ENCODE measurements at places on chromosomes 4 and X.

- no peak for DNase-seq
Observed at GRCh38 chrX:46624090-46624786, 50.7 kb downstream of the CHST7 start.

- peak; percentile 50 for DNase-seq
Observed at GRCh38 chr4:67122029-67122428, 423.3 kb downstream of the CENPC start.

DNA sequence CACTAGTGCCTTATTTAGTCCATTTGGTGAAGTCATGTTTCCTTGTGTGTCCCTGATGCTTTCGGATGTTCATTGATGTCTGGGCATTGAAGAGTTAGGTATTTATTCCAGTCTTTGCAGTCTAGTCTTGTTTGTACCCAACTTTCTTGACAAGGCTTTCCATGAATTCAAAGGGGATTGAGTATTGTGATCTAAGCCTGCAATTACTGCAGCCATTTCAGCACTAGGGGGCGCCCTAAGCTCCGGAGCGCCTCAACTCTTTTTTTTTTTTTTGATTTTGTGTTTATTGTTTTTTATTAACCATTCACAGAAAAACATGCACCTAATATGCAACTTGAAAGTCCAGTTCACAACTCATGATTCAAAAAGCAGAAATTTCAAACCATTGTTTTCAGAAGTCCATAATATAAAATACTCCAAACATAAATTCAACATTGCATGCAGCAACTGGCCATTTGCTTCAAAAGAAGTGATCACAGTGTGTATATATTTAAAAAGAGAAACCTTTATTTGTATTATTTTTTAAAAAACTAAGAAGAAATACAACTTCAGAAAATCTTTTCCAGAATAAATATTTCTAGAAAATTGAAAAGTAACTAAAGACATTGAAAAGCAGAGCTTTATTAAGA, 59.2 kb downstream of the PTPN13 start:
- peak; percentile 39 for DNase-seq

- DNase-seq, result no peak
Observed at GRCh38 chrX:53813670-53814440, 127.3 kb upstream of the HUWE1 start.

GRCh38 chr4:185883591-185883990, 71.6 kb upstream of the SORBS2 start:
- DNase-seq, result no peak

DNA sequence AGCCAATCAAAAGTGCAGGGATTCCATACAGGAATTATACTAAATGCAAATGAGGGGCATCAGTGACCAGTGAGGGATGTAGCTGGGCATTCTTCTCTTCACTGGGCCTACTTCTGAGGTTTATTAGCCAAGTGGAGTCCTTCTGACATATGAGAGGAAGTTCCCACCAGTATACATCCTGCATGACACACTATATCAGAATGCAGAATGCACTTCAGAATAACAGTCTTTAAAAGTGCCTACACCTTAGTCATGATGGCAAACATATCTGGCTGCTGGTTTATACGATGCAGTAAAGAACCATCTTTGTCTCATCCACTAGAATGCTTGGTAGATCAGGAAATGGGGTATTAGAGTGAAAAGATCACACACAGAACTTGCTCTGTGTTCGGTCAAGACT, 180.3 kb upstream of the PPARGC1A start:
- no peak for DNase-seq

DNA sequence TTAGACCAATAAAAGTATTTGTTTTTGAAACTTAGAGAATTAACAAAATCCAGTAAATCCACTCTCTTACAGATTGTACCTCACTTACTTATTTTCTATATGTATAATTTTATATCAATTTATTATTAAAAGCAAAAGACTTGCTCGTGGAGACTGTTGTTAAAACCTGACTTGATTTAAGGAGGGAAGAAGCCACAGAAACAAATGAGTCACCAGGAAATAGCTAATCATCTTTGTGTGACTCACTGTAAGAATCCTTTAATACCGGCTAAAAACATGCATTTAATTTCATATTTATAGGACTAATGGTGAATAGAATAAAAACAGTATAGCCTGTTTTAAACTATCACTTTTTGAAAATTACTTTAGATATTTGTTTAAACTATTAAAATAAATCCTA, 29.9 kb upstream of the UBE2NL start:
- peak; percentile 2 for DNase-seq

DNA sequence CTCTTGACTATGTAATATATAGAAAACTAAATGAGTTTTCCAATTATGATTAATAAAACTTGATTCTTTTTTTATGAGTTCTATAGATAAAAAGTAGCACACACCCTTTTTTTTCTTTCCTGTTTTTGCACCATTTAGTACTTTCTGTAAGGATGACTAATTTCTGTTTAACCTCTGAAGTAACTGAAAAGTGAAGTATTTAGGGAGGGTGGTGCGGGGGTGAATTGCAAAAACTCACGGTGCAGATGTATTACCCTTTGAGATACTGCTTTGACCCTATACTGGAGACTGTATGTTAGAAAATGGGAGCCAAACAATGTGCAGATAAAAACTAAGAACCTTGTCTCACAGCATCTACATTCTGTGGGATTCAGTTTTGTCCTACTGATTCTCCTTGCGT, 471.6 kb downstream of the DTHD1 start:
- no peak for DNase-seq

- DNase-seq, result no peak
Observed at GRCh38 chrX:107600366-107600765, 27.9 kb upstream of the PRPS1 start.

GRCh38 chr4:76630741-76631140, 195.7 kb downstream of the SHROOM3 start:
- DNase-seq, result no peak

GRCh38 chr4:37748485-37748884, 62.3 kb upstream of the RELL1 start:
- no peak for DNase-seq

DNA sequence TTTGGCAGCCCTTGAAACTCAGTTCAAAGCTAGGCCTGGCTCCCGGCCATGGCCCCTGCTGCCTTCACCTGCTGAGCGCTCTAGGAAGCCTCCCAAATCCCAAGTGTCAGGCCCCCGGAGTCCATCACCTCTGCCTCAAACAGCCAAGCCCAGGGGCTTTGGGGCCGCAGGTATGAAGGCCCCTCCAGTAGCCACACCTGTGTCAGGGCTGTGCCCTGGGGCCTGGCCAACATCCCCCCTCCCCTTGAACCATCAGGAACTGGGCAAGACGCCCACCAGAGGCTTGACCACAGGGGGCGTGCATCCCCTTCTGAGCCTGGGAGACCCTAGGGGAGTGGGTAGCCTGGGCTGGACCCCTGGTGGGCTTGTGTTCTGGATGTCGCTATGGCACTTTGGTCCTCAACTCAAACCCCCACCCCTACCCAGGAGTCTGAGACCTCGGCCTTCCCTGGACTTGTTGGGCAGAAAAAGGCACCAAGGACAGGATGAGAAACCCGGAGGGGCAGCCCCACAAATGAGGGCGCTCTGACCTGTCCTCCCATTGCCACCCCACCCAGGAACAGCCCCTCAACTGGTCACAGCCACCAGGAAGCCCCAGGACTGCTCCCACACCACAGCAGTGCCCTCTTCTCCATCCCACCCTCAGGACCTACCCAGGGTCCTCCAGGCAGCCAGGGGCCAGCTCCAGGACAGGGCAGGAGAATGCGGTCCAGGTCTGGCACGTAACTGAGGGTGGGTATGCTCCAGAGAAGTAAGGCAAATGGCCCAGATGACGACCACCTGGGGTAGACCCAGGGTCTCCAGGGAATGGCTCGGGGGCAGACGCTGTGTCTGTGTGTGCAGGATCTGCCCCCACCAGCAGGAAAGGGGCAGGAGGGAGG, 4.2 kb upstream of the SLBP start:
- DNase-seq, result no peak

GRCh38 chr4:142191901-142192300, 555.5 kb downstream of the IL15 start:
- no peak for DNase-seq

DNA sequence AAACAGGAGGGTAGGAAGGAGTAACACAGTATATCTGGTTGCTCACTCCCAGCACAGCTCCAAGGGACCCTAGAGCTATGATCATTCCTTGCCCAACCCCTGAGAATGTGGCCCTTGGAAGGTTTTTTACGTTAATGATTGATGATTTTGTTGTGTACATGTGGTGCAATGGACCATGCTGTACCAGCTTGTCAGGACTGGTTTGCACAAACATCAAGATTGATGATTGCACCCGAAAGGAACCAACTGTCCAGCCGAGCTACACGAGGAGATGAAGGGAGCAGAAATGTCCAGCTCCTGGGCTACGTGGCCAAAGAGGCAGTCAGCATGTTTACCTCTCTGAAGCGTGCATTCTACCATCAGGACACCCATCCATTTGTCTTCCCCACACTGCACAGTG, 83.2 kb upstream of the USP9X start:
- DNase-seq, result no peak

DNA sequence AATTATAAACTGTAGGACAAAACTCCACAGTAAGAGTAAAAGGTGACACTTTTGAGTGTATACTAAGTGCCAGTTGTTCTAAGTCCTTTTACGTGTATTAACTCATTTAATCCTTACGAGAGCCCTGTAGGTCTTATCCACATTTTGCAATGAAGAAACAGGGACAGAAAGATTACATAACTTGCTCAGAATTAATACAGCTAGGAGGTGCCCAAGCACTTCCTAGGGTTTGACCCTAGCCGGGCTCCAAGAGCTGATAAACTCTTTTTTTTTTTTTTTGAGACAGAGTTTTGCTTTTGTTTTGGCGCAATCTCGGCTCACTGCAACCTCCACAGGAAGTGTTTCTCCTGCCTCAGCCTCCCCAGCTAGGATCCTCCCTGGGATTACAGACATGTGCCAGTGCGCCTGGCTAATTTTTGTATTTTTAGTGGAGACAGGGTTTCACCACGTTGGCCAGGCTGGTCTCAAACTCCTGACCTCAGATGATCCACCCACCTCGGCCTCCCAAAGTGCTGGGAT, 110.4 kb downstream of the UBE2K start:
- DNase-seq, result no peak

- no peak for DNase-seq
Observed at GRCh38 chr4:66956852-66957251, 588.5 kb downstream of the CENPC start.

DNA sequence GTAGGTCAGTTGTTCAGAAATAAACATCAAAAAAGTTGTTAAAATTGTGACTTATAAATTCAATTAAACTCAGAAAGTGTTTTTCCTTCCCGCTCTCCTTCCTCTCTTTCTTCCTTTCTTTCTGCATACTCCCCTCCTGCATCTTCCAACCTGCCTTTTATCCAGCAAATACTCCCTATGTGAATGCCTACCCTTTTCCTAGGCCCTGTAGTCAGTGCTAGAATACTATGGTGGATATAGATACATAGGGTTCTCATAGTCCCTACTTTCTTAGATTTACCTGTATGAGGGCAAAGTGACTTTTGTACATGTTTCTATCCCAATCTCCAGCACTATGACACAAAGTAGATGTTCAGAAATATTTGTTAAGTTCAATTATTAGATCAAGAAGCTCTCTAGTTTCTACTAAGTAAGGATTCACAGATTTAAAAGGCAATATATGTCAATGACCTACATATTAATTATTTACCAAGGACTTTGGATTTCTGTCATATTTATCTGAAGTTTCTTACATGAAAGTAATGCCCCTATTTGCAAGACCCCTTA, 732 bp downstream of the SULT1E1 start:
- DNase-seq, result no peak

- peak; percentile 54 for DNase-seq
Observed at GRCh38 chr4:87938746-87939145, 36.8 kb upstream of the SPP1 start.

- peak; percentile 2 for DNase-seq
Observed at GRCh38 chrX:1281521-1281920, 12.9 kb downstream of the CSF2RA start.

- DNase-seq, result no peak
Observed at GRCh38 chr4:130722361-130722760, 1626.4 kb downstream of the C4orf33 start.

DNA sequence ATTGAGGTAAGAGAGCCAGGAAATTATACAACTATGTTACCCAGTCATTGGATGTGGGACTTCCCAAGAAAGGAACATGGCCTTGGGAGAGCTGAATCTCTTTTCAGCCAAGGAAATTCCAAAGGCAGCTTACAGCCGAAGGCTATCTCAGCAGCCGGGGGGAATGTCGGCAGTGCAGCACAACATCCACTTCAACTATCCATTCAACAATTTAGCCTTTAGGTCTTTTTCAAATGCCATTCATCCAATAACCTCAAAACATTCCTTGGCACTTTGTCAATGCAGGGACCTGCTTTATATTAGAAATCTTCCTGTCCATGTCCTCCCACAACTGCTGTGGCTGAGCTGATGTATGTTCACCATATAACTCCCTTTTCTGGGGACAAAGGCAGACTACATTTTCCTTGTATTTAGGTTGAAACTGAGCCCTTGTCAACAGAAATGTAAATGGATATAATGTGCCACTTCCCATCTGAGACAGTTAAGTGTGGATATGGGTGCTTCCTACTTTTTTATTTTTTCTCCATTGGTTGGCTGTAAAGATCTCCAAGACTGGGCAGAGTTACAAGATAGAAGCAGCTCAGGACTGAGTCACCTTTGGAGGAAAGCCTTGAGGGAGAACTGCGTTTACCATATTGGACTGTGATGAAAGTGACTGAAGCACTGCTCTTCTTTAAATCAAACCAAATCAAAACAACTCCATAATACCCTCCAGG, 94.8 kb downstream of the GPRIN3 start:
- DNase-seq, result peak; percentile 1

GRCh38 chr4:146121757-146122156, 53.8 kb upstream of the LSM6 start:
- peak; percentile 38 for DNase-seq

DNA sequence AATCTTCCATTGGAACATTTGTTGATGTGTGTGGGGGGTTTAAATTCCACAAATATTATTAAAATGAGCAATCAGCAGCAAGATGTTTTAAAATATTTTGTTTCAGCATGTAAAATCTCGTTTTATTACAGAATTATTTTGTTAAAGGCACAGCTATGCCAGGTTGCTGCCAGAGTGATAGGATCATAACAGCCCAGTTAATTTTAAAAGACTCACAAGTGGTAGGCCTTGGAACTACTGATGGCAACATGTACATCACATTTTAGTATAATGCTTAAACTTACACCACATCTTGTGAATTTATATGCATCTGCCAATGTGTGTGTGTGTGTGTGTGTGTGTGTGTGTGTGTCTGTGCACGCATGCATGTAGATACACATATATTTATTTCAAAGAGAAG, 97.8 kb upstream of the SPRY1 start:
- DNase-seq, result no peak

DNA sequence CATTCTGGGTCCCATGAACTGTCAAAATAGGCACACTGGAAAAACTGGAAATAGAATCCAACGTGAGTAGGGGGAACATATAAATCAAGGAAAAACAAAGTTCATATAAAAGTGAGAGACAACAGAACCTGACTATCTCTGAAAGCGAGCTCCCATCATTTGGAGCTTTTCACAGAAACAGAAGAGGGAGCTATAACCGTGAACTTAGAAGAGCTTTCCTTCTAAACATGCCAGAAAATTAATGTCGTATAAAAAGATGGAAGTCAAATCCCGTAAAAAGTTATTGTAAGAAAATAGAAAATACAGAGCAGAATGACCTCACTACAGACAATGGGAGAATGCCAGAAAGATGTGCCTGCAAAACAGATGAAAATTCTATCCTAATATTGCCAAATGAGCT, 23.9 kb upstream of the HSD17B10 start:
- DNase-seq, result peak; percentile 37

GRCh38 chr4:187065396-187065795, 341.7 kb upstream of the FAT1 start:
- no peak for DNase-seq

- peak; percentile 9 for DNase-seq
Observed at GRCh38 chrX:2901367-2902036, 27.6 kb downstream of the ARSD start.

- DNase-seq, result no peak
Observed at GRCh38 chr4:12146339-12146738, 717.6 kb upstream of the HS3ST1 start.

Measured in SK-MEL-5 (cell line).